ENCODE measurements at places on chromosomes 12 and 14. TPM values are rescaled to one million over a fixed set of nuclear protein-coding genes. Genes with fewer than 3 reads are reported as not detected.

GRCh38 chr14:30272848-30273832 is 285.8 kb upstream of the G2E3 start:
- no peak for DNase-seq

DNA sequence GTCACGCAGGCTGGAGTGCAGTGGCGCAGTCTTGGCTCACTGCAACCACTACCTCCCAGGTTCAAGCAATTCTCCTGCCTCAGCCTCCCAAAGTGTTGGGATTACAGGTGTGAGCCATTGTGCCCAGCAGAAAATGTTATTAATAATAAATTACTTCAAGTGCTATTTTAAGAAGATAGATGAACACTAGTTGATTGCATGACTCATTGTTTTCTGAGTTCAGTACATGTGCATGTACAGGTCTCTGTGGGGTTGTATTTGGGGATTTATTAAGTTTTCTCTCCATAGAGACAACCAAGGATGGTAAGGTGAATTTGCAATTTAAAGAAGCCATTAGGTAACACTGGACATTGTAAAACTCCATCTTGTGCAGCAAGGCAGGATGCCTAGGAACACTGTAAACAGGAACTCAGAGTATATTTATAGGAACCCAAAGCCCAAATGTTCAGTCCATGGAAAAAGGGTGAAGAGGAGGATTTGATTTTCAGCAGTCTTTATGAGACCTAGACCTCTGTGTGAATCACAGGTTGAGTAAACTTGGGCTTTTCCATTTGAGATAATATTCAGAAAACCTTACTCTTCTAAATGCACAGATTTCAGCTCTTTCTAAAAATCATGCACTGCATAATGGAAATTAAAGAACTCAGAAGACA is 49.3 kb upstream of the TMPO start:
- no peak for DNase-seq

- no peak for DNase-seq
Measured at GRCh38 chr14:69429643-69430042, 31.2 kb downstream of the SLC39A9 start.

- no peak for DNase-seq
Measured at GRCh38 chr14:39099748-39100147, 3.3 kb downstream of the SEC23A start.

DNA sequence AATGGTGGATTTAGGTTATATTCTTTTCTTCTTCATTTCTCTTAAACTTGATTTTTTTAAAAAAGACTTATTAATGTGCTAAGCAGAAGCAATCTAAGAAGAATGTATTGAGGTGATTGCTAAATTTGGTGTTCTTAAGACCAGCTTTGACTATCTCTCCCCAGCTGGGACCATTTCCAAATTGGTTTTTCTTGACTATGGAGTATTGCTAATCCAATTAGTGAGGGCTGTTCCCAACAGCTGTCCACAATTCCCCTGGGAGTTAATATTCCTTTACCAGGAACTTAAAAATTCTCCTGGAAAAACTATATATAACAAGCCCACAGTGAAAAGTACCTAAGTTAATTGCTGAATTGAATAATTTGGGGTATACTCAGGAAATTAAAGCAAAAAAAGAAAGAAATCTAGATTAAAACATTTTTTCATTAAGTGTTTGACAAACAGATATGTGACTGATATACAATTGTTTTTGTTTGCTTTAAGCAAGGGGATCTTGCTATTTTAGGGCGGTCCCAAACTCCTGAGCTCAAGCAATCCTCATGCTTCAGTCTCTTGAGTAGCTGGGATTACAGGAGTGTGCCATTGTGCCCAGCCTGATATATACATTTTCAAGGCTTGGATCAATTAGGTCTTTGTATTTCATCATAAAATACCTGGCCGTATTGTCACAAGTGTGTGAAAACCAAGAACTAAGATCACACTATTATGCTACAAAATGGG is 105.0 kb downstream of the FAR2 start:
- DNase-seq, result no peak

DNA sequence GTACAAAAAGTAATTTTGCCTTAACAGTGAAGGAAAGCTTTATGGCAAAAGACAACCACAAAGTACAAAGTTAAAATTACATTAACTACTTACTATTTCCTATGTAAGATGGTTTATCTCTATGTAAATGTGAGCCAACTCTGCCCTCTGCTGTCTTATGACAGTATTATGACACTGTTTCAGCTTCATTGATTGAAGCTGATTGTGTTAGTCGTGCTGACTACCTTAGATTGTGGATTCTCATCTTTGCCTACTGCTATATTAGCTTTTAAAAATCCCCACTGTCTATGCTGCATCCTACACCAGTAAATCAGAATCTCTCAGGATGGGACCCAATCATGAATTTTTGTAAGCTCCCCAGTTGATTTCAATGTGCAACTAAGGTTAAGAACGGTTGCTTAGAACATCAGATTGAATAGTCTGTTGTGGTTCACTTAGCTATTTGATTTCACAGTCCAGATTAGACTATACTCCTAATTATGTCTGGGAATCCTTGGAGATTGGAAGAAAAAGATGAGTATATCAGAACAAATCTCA is 12.2 kb upstream of the SPTB start:
- peak; percentile 36 for DNase-seq

DNA sequence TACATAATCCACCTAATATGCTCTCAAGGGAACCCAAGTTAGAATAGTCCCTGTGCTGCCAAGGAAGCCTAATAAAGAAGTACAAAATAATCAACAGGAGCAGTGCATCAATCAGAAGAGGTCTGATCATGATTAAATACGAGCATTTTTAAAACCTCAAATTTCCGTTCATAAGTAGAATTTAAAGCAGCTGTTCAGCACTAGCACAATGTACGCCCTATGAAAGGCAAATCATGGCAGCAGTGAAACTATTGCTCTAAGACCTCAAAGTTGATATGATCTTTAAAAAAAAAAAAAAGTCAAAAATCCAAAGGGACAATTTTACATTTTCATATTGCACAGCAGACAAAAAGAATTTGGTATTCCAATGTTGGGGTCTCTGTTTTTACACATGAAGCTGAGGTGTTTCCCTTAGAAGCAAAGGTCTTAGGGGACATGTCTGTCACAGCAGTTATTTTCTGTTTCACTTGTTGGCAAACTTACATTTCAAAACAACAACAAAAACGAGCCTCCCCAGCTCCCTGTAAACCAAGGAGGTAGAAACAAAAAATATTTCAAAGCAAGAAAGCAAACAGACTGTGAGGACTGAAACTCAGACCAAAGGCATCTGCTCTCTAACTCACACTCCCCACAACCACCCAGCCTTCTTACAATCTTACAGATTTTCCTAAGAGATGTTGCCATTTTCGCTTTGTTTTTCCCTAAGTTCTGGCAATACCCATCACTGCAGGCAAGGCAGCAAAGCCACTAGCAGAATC is 28.2 kb downstream of the SOX5 start:
- no peak for DNase-seq

GRCh38 chr12:98280621-98281020 is 234.8 kb upstream of the TMPO start:
- no peak for DNase-seq

DNA sequence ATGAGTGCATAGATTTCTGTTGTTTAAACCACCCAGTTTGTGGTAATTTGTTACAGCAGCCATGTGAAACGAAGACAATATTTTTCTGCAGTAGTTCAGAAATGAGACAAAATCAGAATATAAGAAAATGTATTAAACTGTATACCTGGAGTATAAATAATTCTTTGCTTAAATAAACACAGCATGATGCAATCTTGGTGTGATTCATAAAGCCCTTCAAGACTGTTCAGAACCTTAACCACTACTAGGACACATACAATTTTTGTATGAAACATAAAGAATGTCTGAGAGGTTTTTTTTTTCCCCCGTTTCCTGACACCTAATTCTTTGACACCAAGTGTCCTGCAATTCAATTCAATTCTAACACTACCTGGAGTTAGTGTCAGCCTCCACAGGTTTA is 10.5 kb downstream of the C12orf75 start:
- DNase-seq, result no peak

DNA sequence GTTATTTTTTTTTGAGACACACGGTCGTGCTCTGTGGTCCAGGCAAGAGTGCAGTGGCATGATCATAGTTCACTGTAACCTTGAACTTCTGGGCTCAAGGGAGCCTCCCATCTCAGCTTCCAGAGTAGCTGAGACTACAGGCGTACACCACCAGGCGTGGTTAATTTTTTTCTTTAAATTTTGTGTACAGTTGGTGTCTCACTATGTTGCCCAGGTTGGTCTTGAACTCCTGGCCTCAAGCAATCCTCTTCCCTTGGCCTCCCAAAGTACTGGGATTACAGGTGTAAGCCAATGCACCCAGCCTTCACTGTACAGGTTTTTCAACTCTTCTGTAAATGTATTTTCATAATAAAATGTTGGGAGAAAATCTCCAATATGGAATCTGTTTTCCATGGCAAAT is 5.7 kb upstream of the KLC1 start:
- no peak for DNase-seq

GRCh38 chr14:26026384-26026783 is 571.4 kb downstream of the NOVA1 start:
- DNase-seq, result no peak

GRCh38 chr14:70782361-70782760 is 27.0 kb downstream of the MAP3K9 start:
- DNase-seq, result no peak

GRCh38 chr12:69533844-69534243 is 51.4 kb upstream of the CCT2 start:
- no peak for DNase-seq

- DNase-seq, result peak; percentile 87
Measured at GRCh38 chr14:49687942-49688700, at the start of gene POLE2. Gene POLE2 (minus strand): TSS chr14:49688214. CDS start chr14:49688203, 11 bp downstream.

DNA sequence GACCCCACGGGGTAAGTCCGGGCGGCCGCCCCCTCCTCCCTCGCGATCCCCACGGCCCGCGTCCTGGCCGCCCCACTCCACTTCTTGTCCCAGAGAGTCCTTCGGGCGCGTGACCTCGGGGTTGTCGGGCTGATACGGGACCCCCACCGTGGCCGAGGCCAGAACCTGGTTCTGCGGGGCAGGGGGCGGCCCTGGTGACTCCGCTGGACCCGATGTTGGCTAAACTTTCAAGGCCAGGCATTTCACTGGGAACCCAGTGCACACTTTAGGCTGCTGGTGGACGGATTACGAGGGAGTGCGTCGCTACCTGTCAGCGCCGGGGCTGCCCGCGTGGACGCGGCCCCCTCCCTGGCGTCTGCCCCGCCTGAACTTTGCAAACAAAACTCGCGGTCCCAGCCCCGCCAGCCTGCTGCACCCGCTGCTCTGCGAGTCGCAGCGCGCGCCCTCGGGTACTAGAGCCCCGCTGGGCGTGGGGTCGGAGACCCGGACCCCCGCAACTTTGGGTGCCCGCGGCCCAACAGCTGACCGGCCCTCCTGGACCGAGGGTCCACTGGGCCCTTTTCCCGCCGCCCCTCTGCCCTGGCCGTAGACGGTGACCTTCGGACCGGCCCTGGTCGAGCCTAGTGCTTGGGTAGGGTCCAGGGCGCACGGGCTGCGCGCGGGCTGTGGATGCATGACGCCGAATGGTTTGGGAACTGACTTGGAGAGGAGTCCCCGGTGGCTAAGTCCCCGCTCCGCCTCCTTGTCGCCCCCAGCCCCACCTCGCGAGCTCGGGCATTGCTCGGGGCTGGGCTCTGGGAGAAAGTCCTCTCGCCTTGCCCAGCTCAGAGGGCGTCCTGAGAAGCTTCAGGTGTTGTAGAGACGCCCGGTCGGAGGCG is 624 bp downstream of the RIN3 start:
- no peak for DNase-seq

Gene KCNC2
- polyA plus RNA-seq, result 0.52 TPM

Gene TRHDE
- 0.40 TPM for polyA plus RNA-seq

Gene PRH2
- not detected for polyA plus RNA-seq

Gene TMEM229B
- polyA plus RNA-seq, result 0.31 TPM

Gene DACT1
- 22.9 TPM for polyA plus RNA-seq

Gene DIABLO
- 28.1 TPM for polyA plus RNA-seq

Gene PGF
- polyA plus RNA-seq, result 51.0 TPM

Gene OR4K1
- polyA plus RNA-seq, result not detected

Gene FKBP4
- polyA plus RNA-seq, result 43.4 TPM

Gene RBP5
- 3.7 TPM for polyA plus RNA-seq

Gene HVCN1
- polyA plus RNA-seq, result 4.4 TPM

Gene COPZ1
- polyA plus RNA-seq, result 124 TPM

Measured in hindlimb muscle (tissue), 1 donor.